ENCODE measurements at places on chromosomes 12 and 14.

DNA sequence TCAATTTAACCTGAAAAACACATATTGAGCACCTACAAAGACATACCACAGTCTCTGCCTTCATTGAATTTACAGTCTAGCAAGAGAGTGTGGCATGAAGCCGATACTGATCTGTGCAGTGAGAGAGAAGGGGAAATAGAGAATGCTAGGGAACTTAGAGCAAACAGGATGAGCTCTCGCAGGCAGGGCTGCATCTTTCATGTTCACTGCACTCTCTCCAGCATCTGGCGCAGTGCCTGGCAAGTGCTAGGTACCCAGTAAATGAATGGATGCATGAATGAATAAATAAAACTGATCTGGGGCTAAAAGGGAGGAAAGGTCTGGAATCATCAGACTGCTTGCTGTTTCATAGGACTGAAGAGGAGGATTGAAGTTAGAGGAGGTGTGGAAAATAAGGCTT, 256.5 kb upstream of the NPAS3 start:
- DNase-seq: no peak

- no peak for DNase-seq
These were observed 20.4 kb downstream of the MAP3K12 start for GRCh38 chr12:53478865-53479264.

- no peak for DNase-seq
These were observed 76.5 kb upstream of the AMIGO2 start for GRCh38 chr12:47156167-47156736.

- no peak for DNase-seq
These were observed 3.5 kb downstream of the EPYC start for GRCh38 chr12:91001306-91001705.

- no peak for DNase-seq
These were observed 609.0 kb upstream of the LMO3 start for GRCh38 chr12:17214929-17215328.

DNA sequence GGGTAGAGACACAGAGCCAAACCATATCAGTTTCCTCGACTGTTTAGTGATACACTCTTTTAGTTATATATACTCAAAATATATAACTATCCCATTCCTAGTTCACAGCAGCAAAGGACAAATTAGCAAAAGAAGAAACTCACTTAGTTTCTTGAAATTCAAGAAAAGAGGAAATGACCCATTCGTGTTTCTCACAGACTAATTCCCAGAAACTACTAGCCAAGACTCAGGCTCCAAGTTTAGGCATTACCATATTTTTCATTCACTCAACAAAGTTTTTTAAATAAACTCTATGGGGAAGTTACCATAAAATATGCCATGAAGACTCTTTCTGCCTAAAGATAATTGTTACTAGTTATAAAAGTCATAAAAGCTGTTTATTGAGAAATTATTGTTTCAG, 152.3 kb upstream of the DAAM1 start:
- DNase-seq: no peak

GRCh38 chr14:104563742-104564615, 15.6 kb upstream of the C14orf180 start:
- peak; percentile 48 for DNase-seq

Data from omental fat pad (tissue), 4 donors.